ENCODE measurements at places on chromosomes 1 and 21.

DNA sequence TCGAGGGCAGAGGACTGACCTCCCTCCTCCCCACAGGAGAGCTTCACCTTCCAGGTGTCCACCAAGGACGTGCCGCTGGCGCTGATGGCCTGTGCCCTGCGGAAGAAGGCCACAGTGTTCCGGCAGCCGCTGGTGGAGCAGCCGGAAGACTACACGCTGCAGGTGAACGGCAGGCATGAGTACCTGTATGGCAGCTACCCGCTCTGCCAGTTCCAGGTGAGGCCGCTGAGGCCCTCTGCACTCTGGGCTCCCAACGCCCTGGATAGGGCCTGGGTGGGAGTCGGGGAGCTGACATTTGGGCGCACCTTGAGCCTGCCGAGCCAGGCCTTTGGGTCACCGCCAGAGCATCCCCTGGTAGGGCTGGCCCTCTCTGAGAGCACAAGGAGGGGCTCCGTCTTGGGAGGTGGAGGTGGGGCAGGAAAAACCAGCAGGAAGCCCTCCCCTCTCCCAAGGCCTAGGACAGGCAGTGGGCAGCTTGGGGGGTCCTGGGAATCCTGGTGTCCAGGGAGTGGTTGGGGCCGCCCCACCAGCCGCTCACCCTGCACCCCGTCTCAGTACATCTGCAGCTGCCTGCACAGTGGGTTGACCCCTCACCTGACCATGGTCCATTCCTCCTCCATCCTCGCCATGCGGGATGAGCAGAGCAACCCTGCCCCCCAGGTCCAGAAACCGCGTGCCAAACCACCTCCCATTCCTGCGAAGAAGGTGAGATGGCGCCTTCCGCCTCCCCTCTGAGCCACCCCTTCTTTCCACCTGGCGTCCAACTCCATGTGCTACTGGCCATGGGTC is 65.1 kb downstream of the PIK3CD start:
- H3K4me3 ChIP-seq, result peak overlapping the region; percentile 1
- H3K27ac ChIP-seq, result no peak overlapping the region
- H3K4me1 ChIP-seq, result no peaks in the 10 kb centered on the region

- no peaks in the 10 kb centered on the region for H3K27me3 ChIP-seq
- DNase-seq, result no peak
- H3K27ac ChIP-seq, result no peak overlapping the region
- H3K36me3 ChIP-seq, result no peaks in the 10 kb centered on the region
- H3K4me3 ChIP-seq, result no peak overlapping the region
- H3K4me1 ChIP-seq, result no peaks in the 10 kb centered on the region
Observed at GRCh38 chr1:10614377-10615225, 139.9 kb downstream of the PEX14 start.

GRCh38 chr1:40315239-40315794 is 1.8 kb downstream of the COL9A2 start:
- peak overlapping the region; percentile 30 for H3K27ac ChIP-seq
- no peaks in the 10 kb centered on the region for H3K36me3 ChIP-seq
- no peaks in the 10 kb centered on the region for H3K4me1 ChIP-seq
- DNase-seq, result peak; percentile 80
- peak overlapping the region; percentile 37 for H3K4me3 ChIP-seq
- no peaks in the 10 kb centered on the region for H3K27me3 ChIP-seq

DNA sequence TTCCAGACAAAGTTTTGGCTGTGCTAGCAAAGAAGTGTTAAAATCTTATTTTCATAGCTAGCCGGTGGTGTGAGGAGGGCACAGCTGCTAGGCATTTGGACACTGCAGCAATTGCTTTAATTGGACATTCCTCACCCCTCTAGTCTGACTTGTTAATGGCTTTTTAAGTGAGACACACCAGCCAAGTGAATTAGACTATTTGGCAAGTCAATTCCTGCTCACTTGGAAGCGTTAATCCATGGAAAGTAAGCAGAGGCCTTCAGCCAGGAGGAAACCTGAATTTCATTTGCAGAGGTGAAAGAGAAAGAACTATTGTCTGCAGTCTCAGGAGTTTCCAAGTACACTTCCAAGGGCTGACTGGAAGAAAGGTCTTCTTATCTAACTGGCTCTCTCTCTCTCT is 175.7 kb downstream of the ST6GALNAC3 start:
- no peaks in the 10 kb centered on the region for H3K36me3 ChIP-seq
- H3K27ac ChIP-seq, result no peak overlapping the region
- H3K4me3 ChIP-seq, result no peak overlapping the region
- no peak for DNase-seq

DNA sequence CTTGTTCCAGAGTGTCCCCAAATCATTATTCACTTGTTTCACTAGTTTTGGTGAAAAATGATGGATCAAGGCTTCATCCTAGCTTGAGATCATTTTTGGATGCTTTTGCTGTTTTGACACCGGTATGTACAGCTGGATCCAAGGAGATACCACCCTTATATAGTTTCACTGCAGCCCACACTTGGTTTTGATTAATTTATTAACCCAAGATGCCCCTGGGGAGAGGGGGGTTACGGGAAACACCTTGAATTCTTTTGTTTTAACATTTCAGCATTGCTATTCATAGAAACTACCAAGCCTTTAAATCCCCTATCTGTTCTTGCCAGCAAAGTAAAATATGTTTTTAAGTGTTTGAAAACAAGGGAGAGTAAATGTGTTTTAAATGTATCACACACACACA is 457.7 kb upstream of the RUNX1 start:
- no peaks in the 10 kb centered on the region for H3K4me1 ChIP-seq
- H3K4me3 ChIP-seq, result no peak overlapping the region

DNA sequence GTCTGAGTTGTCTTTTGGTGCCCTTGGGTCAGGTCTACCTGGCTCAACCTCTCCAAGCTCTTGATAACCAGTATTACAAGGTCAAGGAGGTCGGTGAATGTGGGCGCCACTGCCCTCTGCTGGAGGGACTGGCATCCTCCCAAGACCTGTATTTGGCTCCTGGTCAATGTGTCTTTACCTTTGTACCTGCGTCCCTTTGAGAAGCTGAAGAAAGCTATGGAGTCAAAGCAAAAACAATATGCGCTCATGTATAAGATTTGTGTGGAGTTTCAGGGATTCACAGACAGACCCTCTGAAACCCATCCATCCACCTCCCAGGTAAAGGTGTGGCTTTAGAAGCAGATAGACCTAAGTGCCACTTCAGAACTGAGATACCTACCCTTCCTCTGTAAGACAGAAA is 61.8 kb upstream of the NBL1 start:
- H3K27ac ChIP-seq, result no peak overlapping the region
- H3K36me3 ChIP-seq, result no peaks in the 10 kb centered on the region
- H3K27me3 ChIP-seq, result no peaks in the 10 kb centered on the region
- no peaks in the 10 kb centered on the region for H3K4me1 ChIP-seq

- H3K4me3 ChIP-seq, result no peak overlapping the region
- no peaks in the 10 kb centered on the region for H3K36me3 ChIP-seq
- no peaks in the 10 kb centered on the region for H3K27me3 ChIP-seq
Observed at GRCh38 chr1:206472454-206472853, 2.2 kb downstream of the IKBKE start.

DNA sequence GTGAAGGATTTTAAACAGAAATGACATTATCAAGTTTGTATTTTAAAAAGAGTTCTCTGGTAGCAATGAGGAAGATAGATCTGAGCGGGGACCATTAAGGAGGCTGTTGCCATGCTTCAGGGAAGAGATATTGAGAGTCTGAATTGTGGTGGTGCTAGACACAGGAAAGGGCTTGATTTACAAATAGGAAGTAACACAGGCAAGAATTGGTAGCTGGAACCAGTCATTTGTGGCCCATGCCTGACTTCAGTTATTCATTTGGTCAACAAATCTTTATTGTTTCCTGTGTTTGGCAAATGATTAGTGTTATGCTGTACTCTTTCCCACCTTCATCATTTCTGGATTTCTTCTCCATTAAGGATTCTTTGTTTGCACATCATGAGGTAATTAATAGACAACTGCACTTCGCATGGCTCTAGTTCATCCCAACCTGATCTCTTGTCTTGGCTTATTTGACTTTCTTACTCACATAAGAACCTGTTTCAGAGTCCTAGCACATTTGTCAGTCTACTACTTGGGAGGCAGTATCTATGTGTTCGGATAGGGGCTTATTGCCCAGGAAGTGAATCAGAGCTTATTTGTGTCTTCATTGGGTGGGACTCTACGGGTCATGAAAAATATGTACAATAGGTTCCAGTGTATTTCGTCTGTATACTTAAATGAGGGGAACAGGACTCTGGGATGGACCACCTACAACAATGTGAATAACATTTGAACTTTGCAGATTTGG is 32.3 kb downstream of the EEIG2 start:
- no peaks in the 10 kb centered on the region for H3K4me1 ChIP-seq
- H3K27ac ChIP-seq, result no peak overlapping the region
- DNase-seq, result no peak
- H3K27me3 ChIP-seq, result no peaks in the 10 kb centered on the region

GRCh38 chr1:54610601-54611580 is 12.4 kb downstream of the FAM151A start:
- H3K4me3 ChIP-seq, result no peak overlapping the region
- no peak for DNase-seq
- H3K36me3 ChIP-seq, result no peaks in the 10 kb centered on the region
- H3K27me3 ChIP-seq, result no peaks in the 10 kb centered on the region

DNA sequence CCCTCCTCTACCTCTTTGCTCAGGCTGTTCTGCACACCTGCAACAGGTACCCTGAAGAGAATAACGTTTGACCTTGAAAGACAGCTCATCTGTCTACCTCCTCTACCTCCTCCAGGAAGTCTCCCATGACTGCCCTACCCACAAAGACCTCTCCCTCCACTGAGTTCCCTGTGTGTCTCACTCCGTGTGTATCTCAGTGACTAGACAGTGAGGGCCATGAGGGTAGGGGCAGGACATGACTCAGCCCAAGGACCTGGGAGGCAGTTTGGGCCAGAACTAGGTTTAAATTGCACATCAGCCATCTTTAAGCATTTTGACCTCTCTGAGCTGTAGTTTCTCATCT is 32.0 kb upstream of the LRP8 start:
- no peaks in the 10 kb centered on the region for H3K27me3 ChIP-seq
- no peak for DNase-seq
- H3K4me3 ChIP-seq, result no peak overlapping the region
- H3K4me1 ChIP-seq, result no peaks in the 10 kb centered on the region
- no peak overlapping the region for H3K27ac ChIP-seq

DNA sequence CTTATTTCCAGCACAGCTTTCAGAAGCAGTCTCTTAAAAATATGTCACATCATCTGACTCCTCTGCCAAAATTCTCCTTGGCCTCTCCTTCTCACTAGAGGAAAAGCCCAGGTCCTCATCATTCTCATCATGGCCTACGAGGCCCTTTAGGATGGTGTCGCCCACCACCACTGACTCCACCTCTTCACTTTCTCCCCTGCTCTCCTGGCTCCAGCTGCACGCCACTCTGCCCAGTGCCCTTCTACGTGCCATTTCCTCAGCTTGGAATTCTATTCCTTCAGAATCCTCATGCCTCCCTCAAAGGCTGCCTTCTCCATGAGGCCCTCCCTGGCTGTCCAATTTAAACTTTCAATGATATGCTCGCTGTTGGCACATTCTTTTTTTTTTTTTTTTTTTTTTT is 25.3 kb upstream of the BTG2 start:
- no peak overlapping the region for H3K27ac ChIP-seq
- H3K4me1 ChIP-seq, result peaks cover 6% of the 10 kb centered on the region
- DNase-seq, result no peak
- H3K4me3 ChIP-seq, result no peak overlapping the region

DNA sequence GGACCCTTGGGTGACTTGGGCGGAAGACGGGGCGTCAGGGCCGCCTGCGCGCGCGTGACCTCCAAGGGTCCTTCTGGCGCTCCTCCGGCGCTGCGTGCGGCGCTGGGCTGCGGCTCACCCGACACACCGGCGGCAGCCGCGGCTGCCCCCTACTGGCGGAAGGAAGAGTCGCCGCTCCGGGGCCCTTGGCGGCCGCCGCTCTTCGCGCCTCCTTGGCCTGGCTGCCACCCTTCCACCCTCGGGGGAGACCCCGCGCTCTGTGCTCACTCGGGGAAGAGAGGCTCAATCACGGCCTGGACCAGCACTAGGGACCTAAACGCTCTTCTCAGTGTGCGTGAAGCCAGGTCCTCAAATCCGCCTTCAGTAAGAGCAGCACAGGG is 89.7 kb downstream of the DMRTA2 start:
- no peak overlapping the region for H3K27ac ChIP-seq
- H3K27me3 ChIP-seq, result no peaks in the 10 kb centered on the region
- H3K4me3 ChIP-seq, result peak overlapping the region; percentile 23
- no peaks in the 10 kb centered on the region for H3K4me1 ChIP-seq
- no peaks in the 10 kb centered on the region for H3K36me3 ChIP-seq

DNA sequence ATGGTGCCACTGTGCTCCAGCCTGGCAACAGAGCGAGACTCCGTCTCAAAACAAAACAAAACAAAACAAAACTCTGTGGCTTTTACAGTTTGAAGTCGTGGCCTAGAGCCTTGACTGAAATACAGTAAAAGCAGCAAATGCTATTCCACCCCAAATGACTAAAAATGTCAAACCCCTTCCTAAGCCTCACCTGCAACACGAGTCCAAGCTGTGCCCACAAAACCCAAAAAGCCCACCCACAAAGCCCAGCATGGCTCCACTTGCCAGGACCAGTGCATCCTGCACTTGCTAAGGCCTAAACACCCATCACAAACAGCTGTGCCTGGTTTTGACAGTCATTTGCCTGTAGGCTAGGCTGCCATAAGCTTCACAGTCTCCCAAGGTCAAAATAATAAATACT is 21.3 kb downstream of the VAV3 start:
- no peak for DNase-seq
- H3K36me3 ChIP-seq, result no peaks in the 10 kb centered on the region
- H3K27me3 ChIP-seq, result no peaks in the 10 kb centered on the region
- no peak overlapping the region for H3K4me3 ChIP-seq
- no peaks in the 10 kb centered on the region for H3K4me1 ChIP-seq

GRCh38 chr1:159208175-159208825 is 3.6 kb downstream of the ACKR1 start:
- peaks cover 4% of the 10 kb centered on the region for H3K27me3 ChIP-seq
- no peak overlapping the region for H3K4me3 ChIP-seq
- H3K36me3 ChIP-seq, result no peaks in the 10 kb centered on the region
- no peak overlapping the region for H3K27ac ChIP-seq
- no peaks in the 10 kb centered on the region for H3K4me1 ChIP-seq
- no peak for DNase-seq
